ENCODE measurements at places on chromosomes 5 and 9.

DNA sequence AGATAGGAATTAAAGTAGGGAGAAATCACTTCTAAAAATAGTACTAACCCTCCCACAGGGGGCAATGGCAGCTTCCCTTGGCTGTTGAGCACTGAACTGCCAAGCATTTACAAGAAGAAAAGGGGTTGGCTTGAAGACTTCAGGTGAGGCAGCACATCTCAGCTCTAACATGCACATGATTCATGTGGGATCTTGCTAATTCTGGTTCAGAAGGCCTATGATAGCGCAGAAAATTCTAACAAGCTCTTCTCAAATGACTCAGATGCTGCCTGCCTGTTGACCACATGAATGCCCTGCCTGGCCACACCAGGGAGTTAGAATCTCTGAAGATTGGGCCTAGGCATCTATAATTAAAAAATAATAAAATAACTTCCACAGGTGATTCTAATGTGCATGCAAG lies 22.6 kb downstream of the CD180 start:
- DNase-seq: no peak

- no peak for DNase-seq
Observed at GRCh38 chr5:83921666-83922193, 201.1 kb upstream of the HAPLN1 start.

DNA sequence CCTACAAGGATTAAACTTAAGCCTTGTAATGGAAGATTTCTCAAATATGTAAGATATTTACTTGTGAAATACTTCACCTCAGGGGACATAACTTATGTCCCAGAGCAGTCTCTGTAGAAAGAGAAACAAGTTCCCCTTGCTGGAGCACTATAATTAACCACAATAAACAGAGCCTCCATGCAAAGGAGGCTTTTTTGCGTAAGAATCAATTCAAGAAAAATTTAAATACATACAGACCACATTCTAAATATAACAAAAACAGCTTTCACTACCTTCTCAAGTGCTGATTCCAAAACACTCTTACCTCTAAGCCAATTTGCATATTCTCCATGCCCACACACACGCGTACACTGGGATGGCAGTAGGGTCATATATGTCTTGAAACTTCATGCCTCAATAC lies 30.7 kb upstream of the CCNB1 start:
- no peak for DNase-seq

DNA sequence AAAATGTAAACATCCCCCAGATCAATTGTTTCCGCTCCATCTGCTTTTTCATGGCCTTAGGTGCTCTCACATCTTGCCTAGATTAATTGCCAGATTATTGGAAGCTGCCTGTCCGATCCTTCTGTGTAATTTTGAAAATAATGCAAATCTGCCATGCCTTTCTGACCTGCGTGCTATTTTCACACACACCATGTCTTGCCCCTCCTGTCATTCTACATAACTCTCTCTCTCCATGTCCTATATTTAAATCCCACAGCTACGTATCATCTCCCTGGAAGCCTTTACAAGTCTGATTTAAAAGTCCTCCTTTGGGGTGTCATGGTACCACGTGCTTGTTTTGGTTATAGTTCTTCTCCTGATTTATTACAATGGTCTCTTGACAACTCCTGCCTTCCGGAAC lies 247.6 kb upstream of the ELAVL2 start:
- no peak for DNase-seq

GRCh38 chr5:101663543-101663942 lies 632.5 kb downstream of the SLCO4C1 start:
- no peak for DNase-seq

GRCh38 chr5:173557123-173557903 lies 59.1 kb downstream of the BOD1 start:
- no peak for DNase-seq

Data from mesothelial cell of epicardium (in vitro differentiated cells).